ENCODE measurements at places on chromosomes 13 and 19. TPM values are rescaled to one million over a fixed set of nuclear protein-coding genes. Genes with fewer than 3 reads are reported as not detected.

IRGC gene
- not detected for total RNA-seq

ZNF614 gene
- total RNA-seq = 11.2 TPM

PRR12 gene
- total RNA-seq = 32.3 TPM

DNA sequence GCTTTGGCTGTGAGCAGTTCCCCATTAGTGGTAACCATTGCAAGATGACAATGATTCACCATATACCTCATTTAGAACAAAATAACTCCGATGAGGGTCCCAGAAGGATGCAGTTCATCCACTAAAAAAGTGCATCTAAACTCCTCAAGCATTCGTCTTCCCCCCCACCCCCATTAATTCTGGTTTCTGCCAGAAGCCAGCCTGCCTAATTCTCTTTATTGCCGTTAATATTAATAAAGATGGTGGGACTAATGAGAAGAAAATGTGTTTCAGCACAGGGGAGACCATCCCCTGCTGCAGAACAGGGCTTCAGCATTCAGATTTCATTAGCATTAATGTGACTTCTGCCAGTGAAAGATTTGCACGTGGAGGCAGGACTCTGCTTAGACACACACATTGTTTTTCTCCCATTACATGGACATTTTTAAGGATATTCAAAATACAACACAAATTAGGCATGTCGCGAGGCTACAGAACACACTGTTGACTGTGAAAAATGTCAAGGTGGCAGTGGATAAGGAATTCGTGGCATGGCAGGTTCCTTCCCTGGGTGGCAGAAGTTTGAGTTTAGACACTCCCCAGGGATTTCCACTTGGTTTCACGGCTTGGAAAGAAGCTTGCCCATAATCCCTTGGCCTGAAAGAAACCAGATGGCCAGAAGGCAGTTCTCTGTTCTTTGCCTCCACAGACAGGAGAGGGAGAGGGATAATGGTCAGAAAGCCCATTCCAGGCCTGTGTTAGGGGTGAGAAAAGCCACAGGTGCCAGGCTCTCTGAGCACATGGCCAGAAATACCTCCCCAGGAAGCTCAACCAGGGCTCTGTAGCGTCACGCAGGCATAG, 236.5 kb downstream of the FOXO1 start:
- DNase-seq = no peak

- no peak for DNase-seq
These were observed 395.0 kb downstream of the PCDH9 start for GRCh38 chr13:66835040-66835628.

- no peak for DNase-seq
These were observed 20.5 kb upstream of the VSTM2B start for GRCh38 chr19:29505097-29505824.

DNA sequence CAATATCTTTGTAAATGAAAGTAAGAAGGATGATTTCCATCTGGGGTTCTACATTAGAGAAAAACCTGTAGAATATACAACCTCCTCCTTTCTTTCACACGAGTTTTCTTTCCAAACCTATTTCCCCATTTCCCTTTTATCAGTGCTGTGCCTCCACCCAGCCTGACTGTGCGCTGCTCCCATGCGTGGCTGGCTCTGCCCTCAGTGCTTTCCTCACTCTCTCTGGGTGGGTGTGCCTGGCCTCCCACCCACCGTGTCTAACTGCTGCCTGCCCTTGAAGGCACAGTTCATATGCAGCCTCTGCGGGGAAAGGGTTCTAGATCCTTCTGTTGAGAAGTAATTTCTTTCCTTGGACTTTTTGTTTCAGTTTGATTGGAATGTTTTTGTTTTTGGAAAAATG, 70.7 kb downstream of the PCCA start:
- DNase-seq = no peak

DNA sequence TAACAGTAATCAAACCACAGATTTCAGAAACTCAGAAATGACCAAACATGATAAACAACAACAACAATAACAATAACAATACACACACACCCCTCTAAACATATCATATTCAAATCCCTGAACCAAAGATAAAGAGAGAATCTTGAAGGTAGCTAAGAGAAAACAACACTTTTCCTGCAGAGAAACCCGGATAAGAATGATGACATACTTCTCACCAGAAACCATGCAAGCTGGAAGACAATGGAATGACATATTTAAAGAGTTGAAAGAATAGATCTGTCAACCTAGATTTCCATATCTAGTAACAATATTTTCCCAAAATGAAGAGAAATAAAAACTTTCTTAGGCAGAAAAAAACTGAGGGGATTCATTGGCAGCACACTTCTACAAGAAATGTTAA, 138.1 kb downstream of the LIG4 start:
- no peak for DNase-seq

- no peak for DNase-seq
These were observed 39.0 kb upstream of the IGSF23 start for GRCh38 chr19:44574186-44574950.

DNA sequence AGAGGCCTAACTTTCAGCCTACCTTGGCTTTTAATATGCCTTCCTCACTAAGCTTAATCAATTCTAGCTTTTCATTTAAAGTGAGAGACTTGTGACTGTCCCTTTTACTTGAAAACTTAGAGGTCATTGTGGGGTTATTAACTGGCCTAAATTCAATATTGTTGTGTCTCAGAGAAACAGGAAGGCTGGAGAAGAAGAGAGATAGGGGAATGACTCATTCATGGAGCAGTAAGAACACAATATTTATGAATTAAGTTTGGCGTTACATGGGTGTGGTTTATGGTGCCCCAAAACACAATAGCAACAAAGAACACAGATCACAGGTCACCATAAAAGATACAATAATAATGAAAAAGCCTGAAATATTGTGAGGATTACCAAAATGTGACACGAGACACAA, 612.1 kb downstream of the TBC1D4 start:
- DNase-seq = no peak

DNA sequence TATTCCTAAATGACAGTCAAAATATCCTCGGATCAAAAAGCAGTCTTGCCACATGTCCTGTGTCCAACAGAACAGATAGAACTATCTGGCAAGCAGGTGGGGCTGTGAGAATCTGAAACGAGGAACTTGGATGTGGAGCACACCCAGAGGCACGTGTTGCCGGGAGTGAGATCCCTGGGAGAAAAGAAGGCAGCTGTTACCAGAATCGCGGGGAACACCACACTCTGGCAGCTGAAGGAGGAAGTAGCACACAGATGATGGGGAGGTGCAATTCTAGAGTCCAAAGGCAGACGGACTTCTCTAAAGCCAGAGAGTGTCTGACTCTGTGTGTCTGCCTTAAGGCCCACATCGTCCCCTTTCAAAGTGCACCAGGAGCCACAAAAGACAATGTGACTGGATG, 22.3 kb downstream of the SLC7A1 start:
- no peak for DNase-seq

- DNase-seq = no peak
These were observed at the start of gene ZNF667 for GRCh38 chr19:56476651-56477428. Gene ZNF667, minus strand, starts transcription at chr19:56477345. Its CDS starts 14,975 bp downstream, at chr19:56462370.

DNA sequence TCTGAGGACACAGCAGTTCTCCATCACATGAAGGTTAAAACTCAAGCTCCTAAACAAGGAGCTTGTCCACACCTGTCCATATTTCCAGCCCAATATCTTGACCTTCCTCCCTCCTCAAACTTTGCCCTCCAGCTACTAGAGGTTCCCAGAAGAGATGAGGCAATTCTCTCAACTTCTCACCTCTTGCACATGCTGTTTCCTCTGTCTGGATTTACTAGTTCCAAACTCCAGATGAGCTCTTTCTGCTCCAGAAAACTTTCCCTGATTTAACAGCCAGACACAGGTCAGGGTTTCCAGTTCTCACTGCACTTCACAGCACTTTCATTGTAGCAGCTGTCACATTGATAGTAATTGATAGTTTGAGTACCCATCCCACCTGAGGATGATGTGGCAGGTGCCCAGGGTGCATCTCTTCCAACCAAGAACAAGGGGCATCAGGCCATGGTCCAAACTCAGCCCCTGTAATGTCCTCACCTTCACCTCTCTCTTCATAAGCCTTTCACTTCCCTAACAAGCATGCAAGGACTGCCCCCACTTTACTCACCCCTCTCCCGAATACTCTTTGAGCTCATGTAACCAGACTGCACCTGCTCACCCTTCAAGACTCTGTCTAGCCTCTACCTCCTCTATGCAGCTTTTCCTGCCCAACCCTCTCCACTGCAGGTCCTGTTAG, 3.0 kb upstream of the WDFY2 start:
- DNase-seq = no peak

Data from activated T-helper 1 cell treated with anti-CD3 and anti-CD28 coated beads, Interleukin-12 subunit alpha, Interleukin-12 subunit beta, Interleukin-2, Interleukin-4 antibody, amounts not matched to agents 30 ng/mL and 10 ng/mL and 1 ng/mL, durations not matched to agents 14 hours and 24 hours and 36 hours (primary cell).